ENCODE measurements at places on chromosomes 2 and 18.
A peak's percentile ranks its signal among the peaks of the same experiment; 100 is the strongest.

- no peak for DNase-seq
These were observed 15.8 kb downstream of the TMEM131 start for GRCh38 chr2:97979904-97980303.

DNA sequence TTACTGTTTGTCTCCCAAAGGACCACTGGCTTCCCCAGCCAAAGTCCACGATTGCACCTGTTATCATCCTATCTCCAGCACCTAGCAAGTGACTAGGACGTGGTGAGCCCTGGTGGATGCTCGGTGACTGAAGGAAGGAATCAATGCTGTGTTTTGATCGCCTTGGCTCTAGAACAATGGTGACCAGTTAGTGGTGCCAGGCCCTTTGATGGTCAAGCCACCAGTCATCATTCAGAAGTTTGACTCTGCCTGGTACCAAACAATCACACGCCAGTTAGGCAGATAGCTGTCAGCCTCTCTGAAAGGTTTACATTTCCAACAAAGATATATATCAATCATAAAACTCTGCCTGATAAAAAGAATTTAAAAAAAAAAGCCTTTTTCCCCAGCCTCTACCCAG is 244.1 kb downstream of the SH3BP4 start:
- DNase-seq: no peak

- DNase-seq: no peak
These were observed 214.9 kb downstream of the ALPK2 start for GRCh38 chr18:58413667-58414628.

- no peak for DNase-seq
These were observed 961.6 kb upstream of the CHAC2 start for GRCh38 chr2:52805901-52806410.

DNA sequence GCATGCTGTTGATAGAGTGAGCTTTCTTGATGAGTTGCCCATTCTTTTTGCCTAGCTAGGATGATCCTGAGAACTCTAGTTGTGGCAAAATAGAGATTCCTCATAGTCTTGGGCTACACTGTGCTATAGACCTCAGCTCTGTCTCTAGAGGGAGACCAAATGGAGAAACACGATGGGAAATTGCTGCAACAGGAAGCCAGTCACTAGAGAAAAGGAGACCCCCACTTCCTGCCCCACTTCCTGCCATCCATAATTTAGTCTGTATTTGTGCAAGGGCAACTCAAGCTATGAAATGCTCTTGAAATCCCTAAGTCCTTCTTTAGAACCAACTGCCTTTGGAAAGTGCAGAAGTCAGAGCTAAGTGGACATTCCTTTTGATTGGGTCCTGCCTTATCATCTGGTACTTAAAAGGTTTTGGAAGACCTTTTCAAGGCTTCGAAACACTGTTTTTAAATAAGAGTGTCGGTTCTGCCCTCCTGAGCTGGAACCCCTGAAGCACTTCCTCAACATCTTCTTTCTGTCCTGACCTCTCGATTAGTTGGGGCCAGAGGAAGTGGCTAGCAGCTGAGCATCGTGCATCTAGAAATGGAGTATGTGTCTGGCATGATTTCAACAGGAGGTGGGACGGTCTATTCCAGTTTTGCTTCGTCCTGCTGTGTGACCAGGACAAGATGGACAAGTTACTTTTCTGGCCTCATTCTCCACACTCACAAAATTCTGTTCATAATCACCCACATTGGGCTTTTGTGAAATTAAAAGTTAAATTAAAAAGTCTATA is 8.6 kb upstream of the KCNE4 start:
- no peak for DNase-seq

GRCh38 chr2:42673989-42674579 is 89.9 kb downstream of the OXER1 start:
- DNase-seq: no peak

DNA sequence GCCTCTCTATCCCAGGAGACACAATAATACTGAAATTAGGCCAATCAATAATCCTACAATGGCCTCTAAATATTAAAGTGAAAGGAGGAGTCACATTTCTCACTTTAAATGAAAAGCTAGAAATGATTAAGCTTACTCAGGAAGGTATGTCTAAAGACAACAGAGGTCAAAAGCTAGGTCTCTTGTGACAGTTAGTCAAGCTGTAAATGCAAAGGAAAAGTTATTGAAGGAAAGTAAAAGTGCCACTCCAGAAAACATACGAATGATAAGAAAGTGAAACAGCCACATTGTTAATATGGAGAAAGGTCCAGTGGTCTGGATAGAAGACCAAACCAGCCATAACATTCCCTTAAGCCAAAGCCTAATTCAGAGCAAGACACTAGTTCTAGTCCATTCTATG is 9.5 kb downstream of the SESTD1 start:
- no peak for DNase-seq

- DNase-seq: no peak
These were observed 664.8 kb downstream of the STK39 start for GRCh38 chr2:167582619-167583018.

GRCh38 chr18:73366713-73367112 is 498.9 kb upstream of the NETO1 start:
- DNase-seq: no peak

DNA sequence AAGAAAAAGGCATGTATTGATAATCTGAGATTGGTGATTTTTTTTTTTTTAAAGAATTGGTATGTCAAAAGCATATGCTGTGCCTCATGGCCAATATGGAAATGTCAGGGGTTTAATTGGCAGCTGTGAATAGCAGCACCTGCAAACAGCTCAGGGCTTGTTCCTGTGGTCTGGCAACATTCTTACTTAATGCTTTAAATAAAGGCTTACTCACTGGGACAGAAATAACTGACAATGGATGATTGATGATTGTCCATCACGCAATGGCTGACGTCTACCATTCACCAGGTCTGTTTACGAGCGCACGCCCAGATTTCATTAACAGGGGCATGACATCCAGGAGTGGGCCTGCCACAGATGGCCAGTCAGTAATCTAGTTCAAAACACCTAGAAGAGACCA is 66.7 kb downstream of the ETAA1 start:
- peak; percentile 93 for DNase-seq

GRCh38 chr18:22981274-22982133 is 48.4 kb downstream of the RBBP8 start:
- DNase-seq: no peak

GRCh38 chr2:98833172-98833916 is 102.4 kb upstream of the MGAT4A start:
- no peak for DNase-seq

DNA sequence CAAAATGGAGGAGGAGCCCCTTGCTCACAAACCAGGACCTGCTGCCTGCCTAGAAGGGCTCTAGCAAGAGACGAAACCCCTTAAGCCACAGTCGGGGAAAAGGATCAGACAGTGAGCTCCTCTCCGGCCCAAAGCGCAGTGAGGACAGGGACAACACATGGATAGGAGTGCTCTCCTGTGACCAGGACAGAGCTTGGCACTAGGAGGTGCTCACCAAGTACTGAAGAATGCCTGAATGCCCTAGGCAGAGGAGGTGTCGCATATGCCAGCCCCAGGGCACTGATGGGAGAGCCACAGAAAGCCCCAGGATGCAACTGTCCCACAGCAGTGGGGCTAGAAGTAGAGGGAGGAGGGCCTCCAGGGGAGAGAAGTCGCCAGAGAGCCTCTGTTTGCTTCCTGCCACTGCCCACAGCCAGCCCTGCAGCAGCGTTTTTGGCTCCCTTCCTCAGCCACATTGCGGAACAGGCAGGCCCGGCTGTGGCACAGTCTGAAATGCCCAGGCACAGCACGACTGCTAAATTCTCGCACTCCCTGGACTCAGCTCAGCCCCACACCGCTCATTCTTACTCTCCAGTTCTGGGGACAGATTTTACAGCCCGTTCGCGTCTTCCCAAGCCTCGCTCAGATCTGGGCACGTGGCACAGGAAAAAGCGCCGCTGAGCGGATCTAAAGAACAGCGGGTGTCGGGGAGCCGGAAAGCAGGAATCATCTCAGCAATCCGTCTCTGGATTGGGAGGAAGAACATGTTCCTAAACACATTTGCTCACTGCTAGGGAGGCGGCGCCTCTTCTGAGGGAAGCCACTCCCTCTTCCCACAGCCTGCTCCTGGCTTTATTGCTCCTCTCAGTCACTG is 98.7 kb upstream of the POU3F3 start:
- peak; percentile 14 for DNase-seq

GRCh38 chr2:84755096-84755495 is 125.8 kb downstream of the TRABD2A start:
- no peak for DNase-seq

DNA sequence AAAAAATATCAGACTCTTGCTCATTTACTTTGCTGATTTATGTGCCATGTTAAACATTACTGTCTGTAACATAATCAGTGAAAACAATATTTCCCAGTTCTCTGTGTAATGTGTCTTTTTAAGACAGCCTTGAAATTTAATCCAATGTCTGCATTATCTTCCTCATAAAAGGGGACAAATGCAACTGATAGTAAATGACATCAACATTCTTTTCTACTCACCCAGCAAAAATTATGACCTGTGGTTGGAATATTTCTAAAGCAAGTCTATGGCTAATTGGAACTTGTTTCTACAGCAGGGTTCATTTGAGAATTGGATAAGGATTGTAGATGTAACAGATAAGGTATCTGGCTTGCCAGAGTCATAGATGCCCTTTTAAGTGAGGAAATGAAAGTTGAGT is 34.8 kb downstream of the C1D start:
- DNase-seq: peak; percentile 85
